Hematopoietic multipotent progenitor cell treated with erythropoietin and hydrocortisone succinate and interleukin-3 and kit ligand, for 8 days (in vitro differentiated cells): ENCODE measurements at places on chromosomes 3 and 15.
A peak's percentile ranks its signal among the peaks of the same experiment; 100 is the strongest.

DNA sequence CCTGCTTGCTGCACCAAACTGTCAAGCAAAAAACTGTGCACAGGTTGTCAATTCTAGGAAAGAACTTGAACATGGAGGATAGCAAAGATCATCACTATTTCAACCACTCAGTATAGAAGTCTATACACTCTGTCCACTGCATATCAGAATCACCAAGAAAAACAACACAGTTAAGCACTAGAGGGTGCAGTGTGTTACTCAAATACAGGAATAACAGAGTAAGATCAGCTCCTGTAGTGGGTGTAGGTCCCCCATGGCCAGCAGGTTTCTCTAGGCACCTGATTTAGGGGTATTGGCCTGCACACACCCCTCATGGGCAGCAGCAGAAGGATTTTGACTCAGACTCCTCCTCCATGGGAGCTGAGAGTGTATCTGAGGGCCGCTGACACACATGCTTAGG lies 464.1 kb downstream of the EPHA6 start:
- DNase-seq: no peak

- DNase-seq: peak; percentile 73
Observed at GRCh38 chr3:172511783-172512762, 11.2 kb downstream of the TNFSF10 start.

GRCh38 chr3:190684776-190685175 lies 170.9 kb downstream of the IL1RAP start:
- DNase-seq: no peak

- no peak for DNase-seq
Observed at GRCh38 chr15:62105266-62105665, 38.5 kb downstream of the C2CD4A start.

DNA sequence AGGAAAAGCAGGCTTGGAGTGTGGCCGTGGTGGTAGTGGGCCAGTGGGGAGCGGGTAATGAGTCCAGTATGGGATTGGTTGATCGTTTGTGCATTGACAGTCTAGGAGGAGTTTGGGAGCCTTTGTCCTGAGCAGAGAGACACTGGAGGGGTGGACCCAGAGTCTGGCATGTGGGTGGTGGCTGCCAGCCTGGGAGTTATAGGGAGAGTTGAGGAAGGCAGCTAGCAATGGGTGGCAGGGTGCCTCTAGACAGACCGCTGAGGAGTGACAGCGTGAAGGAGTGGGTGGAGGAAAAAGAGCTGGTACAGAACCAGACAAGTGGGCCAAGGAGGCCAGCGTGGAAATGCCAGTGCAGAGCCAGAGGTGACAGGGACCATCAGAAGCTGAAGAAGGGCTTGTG lies 1.9 kb upstream of the CCK start:
- DNase-seq: no peak

DNA sequence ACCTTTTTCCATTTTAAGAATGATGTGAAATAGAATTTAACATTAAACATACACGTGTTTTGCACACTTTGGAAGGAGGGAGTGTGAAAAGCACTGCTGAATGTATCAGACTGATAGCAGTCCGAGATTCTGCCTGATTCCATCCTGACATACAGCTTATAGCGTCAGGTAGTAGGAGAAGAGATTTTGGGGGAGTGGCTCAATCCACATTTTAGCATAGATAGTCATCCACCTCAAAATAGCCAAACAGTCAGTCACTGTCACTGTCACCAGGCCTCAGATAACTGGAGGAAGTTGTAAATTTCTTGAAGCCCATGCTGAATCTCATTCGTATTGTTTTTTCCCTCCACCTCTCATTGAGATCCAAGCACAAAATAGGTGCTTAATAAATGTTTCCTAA lies 35.4 kb upstream of the ARHGEF26 start:
- DNase-seq: no peak

GRCh38 chr3:169091196-169091823 lies 572.2 kb downstream of the MECOM start:
- DNase-seq: no peak

DNA sequence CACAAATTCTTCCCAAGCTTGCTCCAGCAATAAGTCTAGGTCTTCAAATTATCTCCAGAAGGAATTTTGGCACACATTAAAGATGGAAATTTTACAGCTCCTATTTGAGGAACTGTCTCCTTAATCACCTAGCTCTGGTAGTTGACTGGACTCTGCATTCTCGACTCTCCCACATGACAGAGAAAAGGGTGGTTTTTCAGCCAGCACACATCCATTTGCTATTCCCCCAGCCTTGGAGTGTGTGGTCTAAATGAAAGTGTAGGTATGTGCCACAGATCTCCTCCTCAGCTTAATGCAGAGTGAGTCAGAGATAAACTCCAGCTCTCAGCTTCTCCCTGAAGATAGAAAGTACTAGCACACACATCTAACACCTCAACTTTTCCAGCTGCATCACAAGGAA lies 62.2 kb upstream of the ALCAM start:
- DNase-seq: no peak

DNA sequence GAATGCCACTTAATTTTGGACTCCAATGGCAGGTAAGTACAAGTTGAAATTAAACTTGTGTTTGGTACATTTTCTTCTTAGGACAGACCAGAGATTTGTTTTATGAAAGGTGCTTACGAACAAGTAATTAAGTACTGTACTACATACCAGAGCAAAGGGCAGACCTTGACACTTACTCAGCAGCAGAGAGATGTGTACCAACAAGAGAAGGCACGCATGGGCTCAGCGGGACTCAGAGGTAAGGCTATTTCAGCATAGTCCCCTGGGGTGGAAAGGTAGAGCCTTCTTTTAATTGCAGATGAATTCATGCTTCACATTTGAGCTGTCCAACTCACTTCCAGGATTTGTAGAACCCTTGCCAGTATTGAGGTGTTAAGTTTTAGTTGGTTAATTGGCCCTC lies 51.4 kb downstream of the ASTE1 start:
- no peak for DNase-seq

- DNase-seq: no peak
Observed at GRCh38 chr3:39384665-39385000, 1.5 kb downstream of the SLC25A38 start.

- DNase-seq: no peak
Observed at GRCh38 chr3:100419406-100419805, 18.1 kb downstream of the LNP1 start.

DNA sequence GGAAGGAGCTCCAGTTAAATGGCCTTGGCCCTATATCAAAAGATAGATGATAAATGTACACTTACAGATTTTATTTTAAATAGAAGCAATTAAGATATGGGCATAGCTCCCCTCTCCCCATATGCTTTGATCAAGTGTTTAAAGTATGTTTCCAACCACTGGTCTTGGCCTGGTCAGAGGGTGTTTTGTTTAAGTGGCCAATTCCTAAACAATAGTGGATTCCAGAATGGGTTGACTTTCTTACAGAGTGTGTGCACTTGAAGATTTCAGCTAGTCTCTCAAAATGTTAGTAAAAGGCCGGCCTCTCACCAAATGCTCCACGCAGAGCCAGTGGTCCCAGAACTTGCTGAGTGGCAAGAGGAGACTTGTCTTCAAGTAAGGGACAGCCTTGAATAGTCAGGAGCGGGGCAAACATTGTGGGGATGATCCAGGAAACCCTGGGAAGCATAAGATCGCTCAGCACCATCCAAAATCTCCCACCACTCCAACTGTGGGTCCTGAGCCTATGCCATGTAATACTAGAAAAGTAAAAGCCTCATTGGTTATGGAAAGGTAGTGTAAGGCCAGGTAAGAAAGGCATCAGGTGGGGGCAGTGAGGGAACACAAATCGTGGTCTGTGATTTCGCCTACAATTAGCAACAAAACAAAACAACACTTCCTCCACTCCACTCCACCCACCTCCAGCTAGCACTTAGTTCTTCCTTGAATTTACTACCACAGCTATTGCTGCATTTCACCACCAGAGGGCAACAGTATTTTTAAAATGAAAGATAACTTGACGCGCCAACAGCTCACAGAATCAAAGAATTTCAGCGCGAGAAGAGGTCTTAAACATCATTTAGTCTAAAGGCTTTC lies 4.8 kb downstream of the RARRES1 start:
- DNase-seq: peak; percentile 92

- no peak for DNase-seq
Observed at GRCh38 chr15:68272721-68273271, 4.7 kb upstream of the FEM1B start.
